ENCODE measurements at places on chromosomes 6 and 20. TPM values are rescaled to one million over a fixed set of nuclear protein-coding genes. Genes with fewer than 3 reads are reported as not detected.
A peak's percentile ranks its signal among the peaks of the same experiment; 100 is the strongest.

GRCh38 chr6:250676-251075 is 41.6 kb upstream of the DUSP22 start:
- no peak for DNase-seq

- peak; percentile 59 for DNase-seq
These were observed 145.7 kb downstream of the BTBD9 start for GRCh38 chr6:38493931-38494547.

DNA sequence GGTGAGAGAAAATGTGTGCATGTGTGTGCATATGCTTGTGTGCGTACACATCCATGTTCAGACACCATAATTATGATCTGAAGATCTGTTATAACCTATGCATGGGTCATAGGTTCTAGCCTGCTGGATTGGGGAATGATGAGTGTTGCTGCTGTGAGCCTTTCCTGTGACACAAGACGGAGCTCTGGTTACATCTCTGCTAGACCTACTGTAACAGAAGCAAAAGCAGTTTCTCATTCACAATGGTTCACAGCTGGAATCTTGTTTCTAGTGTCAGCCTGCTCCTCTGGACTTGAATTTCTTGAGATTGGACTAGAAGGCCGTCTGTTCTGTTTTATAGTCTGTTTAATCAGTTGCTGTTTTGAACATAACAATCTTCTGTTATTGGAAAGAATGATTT is 40.1 kb downstream of the DEFB114 start:
- no peak for DNase-seq

DNA sequence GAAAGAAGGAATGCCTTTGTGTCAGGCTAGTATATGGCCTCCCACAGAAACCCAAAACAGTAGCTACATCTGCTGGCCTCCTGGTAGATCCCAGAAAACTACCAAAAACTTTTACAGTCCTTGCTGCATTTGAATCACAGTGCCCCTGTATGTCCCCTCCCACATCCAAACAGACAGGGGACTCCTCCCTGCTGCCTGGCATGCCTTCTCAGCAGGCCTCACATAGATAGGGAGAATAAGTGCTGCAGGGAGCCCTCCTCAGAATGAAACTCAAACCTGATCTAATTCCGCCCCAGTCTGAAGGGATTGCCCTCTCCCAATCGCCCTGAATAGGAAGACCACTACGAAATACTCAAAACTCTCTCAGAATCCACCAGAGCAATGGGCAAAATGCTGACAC is 14.1 kb upstream of the DEFB116 start:
- DNase-seq, result no peak

GRCh38 chr20:49770634-49771033 is 42.0 kb upstream of the SLC9A8 start:
- no peak for DNase-seq

DNA sequence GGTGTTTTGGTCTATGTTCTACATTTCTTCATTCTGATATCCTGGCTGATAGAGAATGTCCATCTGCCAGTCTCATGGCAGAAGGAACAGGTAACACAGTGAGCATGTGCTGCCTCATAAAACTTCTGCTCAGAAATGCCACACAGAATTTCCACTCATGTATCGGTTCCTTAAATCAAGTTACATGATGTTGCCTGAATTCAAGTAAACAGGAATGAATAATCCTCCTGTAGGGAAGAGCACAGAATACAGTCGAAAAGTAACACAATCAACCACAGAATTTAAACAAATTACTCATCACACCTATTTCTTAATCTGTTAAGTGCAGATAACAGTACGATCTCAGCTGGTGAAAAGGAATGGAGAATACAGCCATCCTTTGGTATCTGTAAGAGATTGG is 74.7 kb downstream of the FAM217A start:
- DNase-seq, result no peak

DNA sequence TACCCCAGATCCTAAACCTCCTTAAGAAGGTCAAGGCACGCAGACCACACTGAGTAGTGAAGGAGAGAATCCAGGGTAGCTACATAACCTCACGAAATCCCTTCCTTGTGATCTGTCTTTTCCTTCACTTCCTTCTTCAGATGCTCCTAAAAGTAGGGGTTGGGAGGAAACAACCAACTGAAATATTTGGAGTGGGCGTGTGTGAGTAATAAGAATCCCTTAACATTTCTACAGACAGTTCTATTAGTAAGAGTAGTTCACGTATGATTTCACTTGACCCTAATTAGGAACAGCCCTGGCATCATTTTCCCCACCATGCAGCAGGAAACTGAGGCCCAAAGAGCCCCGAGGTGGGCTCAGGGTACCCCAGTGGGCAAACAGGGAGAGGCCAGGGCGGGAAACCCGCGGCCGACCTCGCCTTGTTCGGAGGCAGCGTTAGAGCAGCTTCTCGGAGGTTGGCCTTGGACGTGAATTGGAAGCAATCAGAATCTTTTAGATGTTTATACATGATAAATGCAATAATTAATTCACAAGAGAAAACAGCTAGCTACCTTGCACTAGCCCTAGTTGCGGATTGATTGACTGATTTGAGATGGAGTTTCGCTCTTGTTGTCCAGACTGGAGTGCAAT is 859 bp upstream of the RAE1 start:
- no peak for DNase-seq

DNA sequence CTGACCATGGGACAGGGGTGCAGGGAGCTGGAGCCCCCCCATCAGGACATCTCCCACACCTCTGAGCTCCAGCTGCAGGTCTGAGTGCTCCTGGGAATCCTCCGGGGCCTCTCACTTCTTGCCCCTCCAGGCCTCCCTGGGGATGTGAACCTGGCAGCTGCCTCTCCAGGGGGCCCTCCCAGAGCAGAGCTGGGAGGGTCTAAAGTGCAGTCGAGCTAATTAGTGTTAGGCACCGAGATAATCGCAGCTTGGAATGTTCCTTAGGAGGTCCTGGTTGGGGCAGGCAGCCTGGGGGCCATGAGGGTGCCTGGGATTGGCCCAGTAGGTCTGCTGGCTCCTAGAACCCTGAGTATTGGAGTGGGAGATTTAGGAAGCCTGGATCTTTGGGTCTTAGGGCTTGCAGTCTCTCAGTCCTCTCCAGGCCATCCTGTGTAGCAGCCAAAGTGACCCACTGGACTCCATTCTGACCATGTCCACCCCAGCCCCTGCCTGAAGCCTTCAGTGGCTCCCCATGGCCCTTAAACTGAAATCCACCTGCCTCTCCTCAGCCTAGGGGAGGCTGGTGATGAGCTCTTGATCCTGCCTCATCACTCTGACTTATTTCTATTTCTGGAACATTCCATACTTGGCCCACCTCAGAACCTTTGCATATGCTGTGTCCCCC is 26.0 kb downstream of the CEBPB start:
- DNase-seq, result peak; percentile 93

GRCh38 chr6:52505726-52506409 is 71.0 kb downstream of the TRAM2 start:
- DNase-seq, result no peak

- no peak for DNase-seq
These were observed 190.9 kb downstream of the OTOR start for GRCh38 chr20:16939051-16939450.

The POU5F1 gene
- polyA plus RNA-seq, result 0.28 TPM

The PGC gene
- polyA plus RNA-seq, result 0.16 TPM

The OXT gene
- polyA plus RNA-seq, result 5.2 TPM

The TNXB gene
- 17.5 TPM for polyA plus RNA-seq

All from large intestine (tissue), 12 donors.